Chondrocyte (in vitro differentiated cells): ENCODE measurements at places on chromosomes 7 and 10. TPM values are rescaled to one million over a fixed set of nuclear protein-coding genes. Genes with fewer than 3 reads are reported as not detected.

DNA sequence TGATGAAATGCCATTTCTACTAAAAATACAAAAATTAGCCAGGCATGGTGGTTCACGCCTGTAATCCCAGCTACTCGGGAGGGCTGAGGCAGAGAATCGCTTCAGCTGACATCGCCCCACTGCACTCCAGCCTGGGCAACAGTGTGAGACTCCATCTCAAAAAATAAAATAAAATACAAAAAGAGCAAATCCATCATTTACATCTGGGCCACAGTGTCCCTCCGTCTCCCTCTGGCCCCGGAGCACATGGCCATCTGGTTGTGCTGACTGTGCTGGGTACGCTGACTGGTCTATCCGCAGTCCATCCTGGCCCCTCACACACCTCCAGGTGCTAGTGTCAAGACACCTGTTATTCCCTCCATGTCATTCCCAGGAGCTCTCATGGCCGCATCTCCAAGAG is 42.1 kb downstream of the KCNH2 start:
- no peaks in the 10 kb centered on the region for H3K36me3 ChIP-seq
- peaks cover 9% of the 10 kb centered on the region for H3K4me1 ChIP-seq
- H3K27ac ChIP-seq: no peak overlapping the region
- no peak for DNase-seq

GRCh38 chr7:150973571-150974451 is 4.3 kb downstream of the KCNH2 start:
- peaks cover 33% of the 10 kb centered on the region for H3K27me3 ChIP-seq
- H3K36me3 ChIP-seq: peaks cover 1% of the 10 kb centered on the region
- no peak overlapping the region for H3K27ac ChIP-seq
- H3K4me3 ChIP-seq: no peak overlapping the region
- peaks cover 13% of the 10 kb centered on the region for H3K4me1 ChIP-seq
- no peak for DNase-seq

DNA sequence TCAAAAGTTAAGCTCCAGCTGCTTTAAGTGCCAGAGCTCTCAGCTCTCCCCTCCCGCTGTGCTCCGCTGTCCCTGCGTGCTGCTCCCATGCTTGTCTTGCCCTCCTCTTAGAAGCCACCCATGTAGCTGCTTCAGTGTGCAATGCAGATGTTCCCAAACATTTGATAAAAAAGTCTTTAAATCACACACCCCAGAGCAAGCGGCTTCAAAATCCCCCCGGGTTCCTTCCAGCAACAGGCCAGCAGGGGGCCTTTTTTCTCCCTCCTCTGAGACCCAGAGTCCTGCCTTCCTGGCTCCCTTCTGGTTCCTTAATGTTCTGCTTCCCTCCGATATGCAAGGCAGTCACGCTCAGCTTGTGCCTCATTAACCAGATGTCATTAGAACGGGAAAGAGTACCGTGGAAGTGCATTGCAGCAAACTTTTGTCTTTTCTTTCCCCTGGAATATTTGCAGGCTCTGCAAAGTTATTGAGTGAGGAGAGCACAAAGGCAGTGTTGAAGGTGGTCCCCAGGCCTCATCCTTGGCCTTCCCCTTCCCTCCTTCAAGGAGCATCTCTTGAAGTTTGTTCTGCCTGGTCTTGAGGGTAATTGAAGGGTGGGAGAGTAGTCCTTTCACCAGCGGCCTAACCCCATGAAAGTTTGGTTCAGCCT is 25.5 kb downstream of the LDB3 start:
- H3K4me1 ChIP-seq: peaks cover 27% of the 10 kb centered on the region
- no peak for DNase-seq
- H3K27me3 ChIP-seq: no peaks in the 10 kb centered on the region
- H3K4me3 ChIP-seq: no peak overlapping the region
- no peak overlapping the region for H3K27ac ChIP-seq

GRCh38 chr10:85612833-85613232 is 753.8 kb downstream of the GRID1 start:
- DNase-seq: no peak
- H3K36me3 ChIP-seq: no peaks in the 10 kb centered on the region
- H3K27me3 ChIP-seq: no peaks in the 10 kb centered on the region
- H3K4me1 ChIP-seq: no peaks in the 10 kb centered on the region

DNA sequence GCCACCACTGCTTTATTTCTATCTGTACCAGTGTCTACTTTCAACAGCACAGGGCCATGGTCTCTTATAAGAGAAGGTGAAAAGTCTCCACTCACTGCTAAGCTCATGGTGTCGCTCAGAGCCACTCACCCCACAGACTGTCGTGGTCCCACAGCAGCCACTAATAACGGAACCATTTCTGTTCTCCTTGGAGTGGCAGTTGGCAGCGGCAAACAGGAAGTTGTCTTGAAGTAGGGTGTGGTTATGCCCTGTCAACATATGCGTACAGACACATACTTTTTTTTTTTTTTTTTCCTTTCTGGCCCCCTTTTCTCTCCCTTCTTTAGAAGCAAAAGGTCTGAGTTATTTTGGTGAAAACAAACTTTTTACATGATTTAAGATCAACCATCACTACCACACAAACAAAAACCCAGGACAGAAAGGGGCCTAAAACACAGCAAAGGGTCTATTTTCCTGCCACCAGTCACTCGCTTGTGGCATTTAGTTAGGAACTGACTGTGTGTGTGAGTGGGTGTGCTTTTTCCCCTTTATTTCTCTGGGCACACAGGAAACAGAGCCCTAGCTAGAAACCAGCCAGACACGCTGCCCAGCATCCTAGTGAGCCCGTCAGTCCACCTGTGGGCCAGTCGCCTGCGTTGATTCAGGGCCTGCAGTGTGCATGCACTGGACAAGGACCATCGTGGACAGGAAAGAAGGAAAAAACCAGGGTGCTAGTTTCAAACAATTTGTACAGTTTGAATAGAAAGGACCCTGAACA is 96.7 kb upstream of the EFCAB10 start:
- H3K4me3 ChIP-seq: no peak overlapping the region
- H3K36me3 ChIP-seq: no peaks in the 10 kb centered on the region
- no peaks in the 10 kb centered on the region for H3K27me3 ChIP-seq
- H3K27ac ChIP-seq: no peak overlapping the region
- DNase-seq: no peak

Gene SDK1
- total RNA-seq: 9.5 to 12.2 TPM (median 10.9 TPM) in 3 replicates

Gene NUTM2E
- total RNA-seq: 0.52 to 0.80 TPM (median 0.74 TPM) in 3 replicates

Gene KCNH2
- total RNA-seq: 0.19 to 0.33 TPM (median 0.30 TPM) in 3 replicates

Gene MRM2
- total RNA-seq: 17.7 to 19.8 TPM (median 17.8 TPM) in 3 replicates
